ENCODE measurements at places on chromosomes 5 and 9. TPM values are rescaled to one million over a fixed set of nuclear protein-coding genes. Genes with fewer than 3 reads are reported as not detected.

KCTD16 gene
- 0.27 TPM for total RNA-seq

PCDHA6 gene
- total RNA-seq = not detected

TRIM41 gene
- total RNA-seq = 30.6 TPM

- peak; percentile 64 for DNase-seq
These were observed 84.8 kb downstream of the WNK2 start for GRCh38 chr9:93268551-93269314.

DNA sequence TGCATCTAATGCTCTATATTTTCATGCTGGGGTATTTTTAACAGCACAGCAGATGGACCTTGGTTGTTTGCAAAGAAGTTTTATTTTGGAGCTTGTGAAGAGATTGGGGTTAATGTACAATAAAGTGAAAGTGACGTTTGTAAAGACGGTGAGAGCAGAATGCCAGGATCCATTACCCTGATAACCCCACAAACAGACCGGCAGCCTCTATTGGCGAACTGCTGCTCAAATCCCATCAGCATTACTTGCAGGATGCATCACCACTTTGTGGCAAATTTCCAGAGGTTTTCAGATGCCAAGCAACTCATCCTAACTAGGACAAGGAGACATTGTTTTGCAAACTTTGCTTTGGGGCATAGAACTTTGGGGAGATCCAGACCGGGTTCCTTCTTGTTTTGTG is 383.3 kb upstream of the ZNF462 start:
- DNase-seq = no peak

IL3 gene
- total RNA-seq = 0.25 TPM

DNA sequence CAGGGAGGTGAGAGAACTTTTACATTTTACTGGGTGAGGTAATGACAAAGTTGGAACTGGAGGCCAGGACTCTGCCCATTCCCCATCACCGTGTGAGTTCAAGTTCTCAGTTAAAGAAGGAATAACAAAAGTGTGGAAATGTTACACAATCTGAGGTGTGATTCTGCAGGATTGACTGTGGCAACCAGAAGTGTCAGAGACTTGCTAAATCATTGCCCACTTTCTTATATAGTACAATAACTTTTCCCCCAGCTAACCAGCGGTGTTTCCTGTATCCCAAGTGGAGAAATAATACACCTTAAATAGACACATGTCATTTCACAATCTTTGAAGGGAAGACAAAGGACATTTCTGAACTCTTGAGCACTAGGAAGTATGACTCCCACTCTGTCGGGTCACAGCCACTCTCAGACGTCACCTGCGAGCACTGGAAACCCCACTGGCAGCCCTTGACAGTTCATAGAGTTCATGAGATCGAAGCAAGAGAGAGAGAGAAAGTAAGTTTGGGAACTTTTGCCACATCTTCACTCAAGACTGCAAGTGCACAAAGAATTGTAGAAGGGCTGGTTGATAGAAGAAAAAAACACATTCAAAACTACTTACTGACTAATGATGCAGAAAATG is 28.4 kb downstream of the PAX5 start:
- DNase-seq = no peak

- no peak for DNase-seq
These were observed 193.0 kb downstream of the RFX3 start for GRCh38 chr9:3332802-3333201.

GRCh38 chr5:96943799-96944198 is 7.9 kb downstream of the LNPEP start:
- no peak for DNase-seq

GRCh38 chr9:111896942-111897600 is 457 bp downstream of the UGCG start:
- DNase-seq = peak; percentile 38

DNA sequence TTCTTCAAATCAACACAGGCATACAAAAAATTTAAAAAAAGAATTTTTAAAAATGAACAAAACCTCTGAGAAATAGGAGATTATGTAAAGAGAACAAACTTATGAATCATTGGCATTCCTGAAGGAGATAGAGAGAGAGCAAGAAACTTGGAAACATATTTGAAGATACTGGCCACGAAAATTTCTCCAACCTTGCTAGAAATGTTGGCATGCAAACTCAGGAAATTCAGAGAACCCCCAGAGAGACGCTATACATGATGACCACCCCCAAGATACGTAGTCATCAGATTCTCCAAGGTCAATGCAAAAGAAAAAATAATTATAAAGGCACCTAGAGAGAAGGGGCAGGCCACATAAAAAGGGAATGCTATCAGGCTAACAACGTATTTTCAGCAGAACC is 472.5 kb downstream of the MTRR start:
- no peak for DNase-seq

DNA sequence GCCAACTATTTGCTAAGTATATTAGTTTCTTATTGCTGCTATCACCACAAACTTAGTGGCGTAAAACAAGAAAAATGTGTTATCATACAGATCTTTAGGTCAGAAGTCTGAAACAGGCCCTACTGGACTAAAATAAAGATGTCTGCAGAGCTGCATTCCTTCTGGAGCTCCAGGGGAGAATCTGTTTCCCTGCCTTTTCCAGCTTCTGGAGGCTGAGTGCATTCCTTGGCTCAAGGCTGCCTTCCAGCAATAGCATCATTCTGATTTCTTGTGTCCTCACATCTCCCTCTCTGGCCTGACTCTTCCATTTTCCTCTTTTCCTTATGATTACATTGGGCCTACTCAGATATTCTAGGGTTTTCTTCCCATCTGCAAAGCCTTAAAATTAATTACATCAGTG is 15.9 kb downstream of the MAN2A1 start:
- DNase-seq = no peak

DNA sequence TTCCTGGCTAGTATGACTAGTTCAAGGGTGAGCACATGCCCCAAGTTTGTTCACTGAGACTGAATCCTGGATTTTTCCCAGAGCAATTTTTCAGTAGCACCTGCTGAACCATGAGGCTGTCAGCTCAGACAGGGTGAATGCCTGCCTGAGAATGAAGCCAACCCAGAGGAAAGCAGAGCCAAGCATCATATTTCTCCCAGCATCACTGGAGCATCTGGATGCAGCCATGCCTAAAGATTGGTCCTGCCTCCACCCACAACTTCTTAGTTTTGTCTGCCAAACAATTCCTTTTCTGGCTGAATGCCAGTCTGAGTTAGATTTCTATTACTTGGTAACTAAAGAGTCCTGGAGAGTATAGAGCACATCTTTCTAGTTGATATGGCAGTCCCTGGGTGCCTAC is 343.6 kb downstream of the CSNK1G3 start:
- no peak for DNase-seq

EGR1 gene
- total RNA-seq = 46.0 TPM

FUT7 gene
- total RNA-seq = not detected

DNA sequence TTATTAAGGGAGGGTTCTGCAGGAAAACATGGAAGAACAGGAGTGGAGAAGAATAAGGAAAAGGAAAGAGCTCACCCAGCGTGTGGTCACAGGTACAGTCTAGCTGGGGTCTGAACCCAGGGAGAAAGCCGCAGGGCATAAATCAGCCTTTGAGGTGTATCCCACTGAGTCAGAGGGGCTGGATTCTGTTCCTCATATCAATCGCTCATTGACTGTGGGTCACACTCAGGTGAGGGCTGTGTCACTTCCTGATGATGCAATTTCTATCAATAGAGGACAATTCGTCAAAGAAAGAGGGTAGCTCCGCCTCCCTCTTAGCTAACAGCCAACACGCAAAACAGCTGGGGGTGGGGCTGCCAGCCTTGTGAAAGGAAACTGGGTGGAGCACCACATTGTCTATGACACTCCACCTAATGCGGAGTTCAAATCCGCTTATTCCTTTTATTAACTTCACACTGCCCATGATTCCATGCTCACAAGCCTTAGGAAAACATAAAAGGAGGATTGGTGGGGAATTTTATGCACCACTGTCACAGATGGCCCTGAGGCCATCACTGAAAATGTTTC is 176.2 kb downstream of the ICE1 start:
- peak; percentile 2 for DNase-seq

- DNase-seq = no peak
These were observed 703 bp downstream of the ISCA1 start for GRCh38 chr9:86281593-86282076.

GRCh38 chr9:136047076-136047774 is 47.9 kb downstream of the NACC2 start:
- DNase-seq = no peak

- DNase-seq = peak; percentile 20
These were observed 1.6 kb downstream of the PDGFRB start for GRCh38 chr5:150153957-150154617.

GRCh38 chr9:106450549-106450948 is 412.4 kb upstream of the ZNF462 start:
- DNase-seq = no peak

DNA sequence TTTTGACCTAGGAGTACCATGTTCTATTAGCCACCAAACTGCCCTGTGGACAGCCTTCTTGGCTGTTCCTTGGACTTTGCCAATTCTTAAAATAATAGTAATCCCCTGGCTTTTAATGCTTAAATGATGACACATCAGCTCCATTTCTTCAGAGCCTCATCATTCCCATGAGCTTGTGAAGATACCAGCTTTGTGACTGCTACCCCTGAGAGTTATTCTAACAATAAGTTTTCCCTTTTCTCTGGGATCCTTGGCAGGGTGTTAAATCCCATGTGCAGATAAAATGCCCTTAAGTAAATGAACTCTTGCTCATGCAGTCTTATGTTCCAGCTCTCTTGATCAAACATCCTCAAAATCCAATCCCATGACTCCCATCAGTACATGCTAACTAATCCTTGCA is 415.3 kb downstream of the CETN3 start:
- DNase-seq = no peak

DNA sequence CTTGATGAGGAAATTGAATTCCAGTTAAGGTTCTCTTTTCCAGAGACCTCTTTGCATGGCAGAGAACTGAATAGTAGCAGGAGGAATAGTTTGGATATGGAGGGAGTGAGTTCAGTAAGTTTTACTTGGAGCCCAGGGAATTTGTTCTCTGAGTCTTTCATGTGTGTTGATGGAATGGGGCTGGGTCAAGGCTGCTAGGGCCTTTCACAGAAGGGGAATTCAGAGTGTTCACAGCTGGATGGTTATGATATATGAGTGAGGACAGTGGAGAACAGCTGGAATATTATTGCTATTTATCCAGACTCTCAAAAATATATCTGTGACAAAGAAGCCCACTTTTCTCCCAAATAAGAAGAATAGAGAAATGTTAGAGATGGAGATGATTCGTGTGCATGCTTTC is 372.8 kb downstream of the PLK2 start:
- no peak for DNase-seq

- no peak for DNase-seq
These were observed 216.2 kb downstream of the FANCC start for GRCh38 chr9:95101326-95101725.

DNA sequence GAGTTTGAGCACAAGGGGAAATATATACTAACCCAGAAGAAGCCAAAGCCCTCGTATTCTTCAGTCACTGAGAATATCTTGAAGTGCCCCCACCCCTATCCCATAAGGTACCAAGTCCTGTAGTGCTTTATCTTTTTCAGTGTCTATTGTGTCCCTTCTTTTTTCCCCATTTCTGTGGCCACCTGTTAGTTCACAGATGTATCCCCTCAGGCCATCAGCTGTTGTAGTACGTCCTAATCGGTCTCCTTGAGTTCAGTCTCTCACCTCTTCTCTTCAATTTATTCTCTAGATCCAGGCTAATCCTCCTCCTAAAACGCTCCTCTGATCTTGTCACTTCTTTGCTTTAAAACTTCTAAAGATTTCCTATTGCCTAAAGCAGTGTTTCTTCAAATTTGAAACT is 10.4 kb downstream of the RGS7BP start:
- DNase-seq = no peak

GRCh38 chr5:143192191-143192900 is 211.1 kb downstream of the NR3C1 start:
- no peak for DNase-seq

FBXW2 gene
- 68.9 TPM for total RNA-seq

DNA sequence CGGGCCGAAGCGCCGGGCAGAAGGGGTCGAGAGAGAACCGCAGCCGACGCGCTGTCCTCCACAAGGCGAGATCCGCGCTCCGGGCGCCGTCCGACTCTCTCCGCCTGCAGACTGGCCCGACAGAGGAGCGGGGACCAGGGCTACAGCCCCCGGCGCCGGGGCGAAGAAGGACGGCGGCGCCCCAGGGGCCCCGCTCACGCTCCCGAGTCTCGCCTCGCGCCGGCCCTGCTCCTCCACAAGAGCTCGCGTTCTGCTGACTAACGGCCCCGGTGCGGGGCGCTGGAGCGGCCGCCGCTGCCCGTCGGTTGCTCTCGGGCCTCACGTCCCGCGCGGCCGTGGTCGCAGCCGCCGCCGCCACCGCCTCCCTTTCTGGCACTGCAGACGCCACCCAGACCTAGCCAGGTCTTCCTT is 338 bp downstream of the ABHD17B start:
- DNase-seq = no peak

- peak; percentile 10 for DNase-seq
These were observed at the start of gene ADAMTS2 for GRCh38 chr5:179345433-179346321. Gene ADAMTS2 (minus strand): TSS chr5:179345461. CDS start chr5:179345328, 133 bp downstream.

ZBED3 gene
- 5.2 TPM for total RNA-seq

LOX gene
- not detected for total RNA-seq

DNA sequence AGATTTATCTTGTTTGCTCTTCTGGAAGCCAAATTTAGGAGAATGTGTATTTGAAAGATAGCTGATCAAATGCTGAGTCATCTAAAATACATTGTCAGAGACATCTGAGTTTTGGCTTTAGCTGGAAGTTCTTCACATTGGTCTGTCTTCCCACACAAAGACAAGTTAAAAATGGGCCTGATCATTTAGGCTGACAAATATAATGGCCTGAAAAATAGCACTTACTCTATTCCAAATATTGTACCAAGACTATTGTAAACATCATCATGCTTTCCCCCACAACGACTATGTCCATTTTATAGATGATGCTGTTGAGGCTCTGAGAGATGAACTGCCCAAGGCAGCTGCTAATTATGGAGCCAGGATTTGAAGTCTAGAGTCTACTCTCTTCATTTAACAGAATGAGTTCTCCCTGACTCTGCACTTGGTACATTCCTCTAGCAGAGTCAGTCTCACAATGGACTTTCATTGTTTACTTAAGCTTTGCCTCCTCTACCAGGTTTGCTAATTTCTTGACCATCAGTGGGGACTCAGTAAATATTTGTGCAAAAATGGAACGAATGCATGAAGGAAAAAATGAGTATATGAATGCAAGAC is 619.4 kb upstream of the KLF4 start:
- DNase-seq = no peak

DNA sequence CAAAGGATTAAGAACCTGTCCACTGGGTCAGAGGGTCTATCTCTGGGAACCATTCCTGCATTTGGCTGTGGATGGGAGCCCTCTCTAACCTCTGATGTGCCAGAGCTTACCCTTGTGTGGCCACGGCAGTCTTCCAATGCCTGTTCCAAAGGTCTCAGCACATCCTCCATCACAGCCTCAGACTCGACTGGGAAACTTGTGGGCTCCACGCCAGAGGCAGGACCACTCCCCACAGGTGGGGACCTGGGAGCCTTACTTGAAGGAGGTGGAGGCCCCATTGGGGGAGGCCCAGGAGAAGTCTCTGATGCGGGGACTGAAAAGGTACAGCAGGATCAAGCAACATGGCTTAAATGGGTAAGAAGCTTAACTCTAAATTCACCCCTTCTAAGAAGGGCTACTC is 4.4 kb downstream of the EIF4EBP3 start:
- DNase-seq = no peak

HDHD3 gene
- 11.6 TPM for total RNA-seq

SLC27A4 gene
- total RNA-seq = 10.5 TPM

All from activated CD8-positive, alpha-beta T cell treated with anti-CD3 and anti-CD28 coated beads for 36 hours (primary cell).